ENCODE measurements at places on chromosomes 1 and 21.
A peak's percentile ranks its signal among the peaks of the same experiment; 100 is the strongest.

DNA sequence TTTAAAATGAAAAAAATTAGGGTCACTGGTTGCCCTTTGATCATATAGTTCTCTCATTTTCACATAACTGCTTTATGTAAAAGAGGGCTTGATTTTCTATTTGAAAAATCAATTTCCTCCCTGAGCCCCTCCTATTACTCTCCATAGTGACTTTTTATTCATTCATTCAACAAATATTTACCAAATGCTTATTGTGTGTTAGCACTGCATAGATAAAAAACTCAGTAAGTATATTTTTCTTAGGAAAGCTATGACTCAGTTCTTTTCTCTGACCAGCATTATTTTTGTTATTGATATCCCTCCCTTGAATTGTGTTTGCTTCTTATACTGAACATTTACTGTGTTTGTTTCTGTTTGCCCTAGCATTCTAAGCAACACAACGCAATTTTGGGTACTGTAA, 59.8 kb downstream of the NTNG1 start:
- DNase-seq = no peak
- H3K27me3 ChIP-seq = no peaks in the 10 kb centered on the region
- no peak overlapping the region for H3K27ac ChIP-seq

- no peak for DNase-seq
- no peaks in the 10 kb centered on the region for H3K36me3 ChIP-seq
- no peak overlapping the region for H3K4me3 ChIP-seq
- no peaks in the 10 kb centered on the region for H3K4me1 ChIP-seq
These were observed 22.2 kb upstream of the GBP1 start for GRCh38 chr1:89087241-89087640.

DNA sequence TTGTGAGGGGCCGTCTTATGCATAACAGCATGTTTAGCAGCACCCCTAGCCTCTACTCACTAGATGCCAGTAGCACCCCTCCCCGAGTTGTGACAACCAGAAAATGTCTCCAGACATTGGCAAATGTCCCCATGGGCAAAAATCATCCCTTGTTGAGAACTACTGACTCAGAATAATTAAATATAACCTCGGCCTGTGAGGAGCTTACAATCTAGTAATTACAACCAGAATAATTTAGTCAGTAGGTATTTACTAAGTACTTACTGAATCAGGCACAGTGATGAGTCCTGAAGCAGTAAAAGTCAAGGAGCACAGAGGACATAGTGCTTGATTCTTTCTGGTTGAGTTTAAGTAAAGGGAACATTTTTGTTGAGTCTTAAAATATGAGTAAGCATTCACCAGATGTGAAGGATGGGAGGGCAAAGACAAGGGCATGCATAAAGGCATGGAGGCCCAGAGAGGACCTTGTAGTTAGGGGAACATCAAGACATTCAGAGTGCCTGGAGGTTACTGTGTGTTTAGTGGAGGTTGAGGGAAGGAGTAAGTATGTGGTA, 44.1 kb upstream of the KCNQ4 start:
- DNase-seq = no peak
- peaks cover 4% of the 10 kb centered on the region for H3K36me3 ChIP-seq
- H3K4me3 ChIP-seq = no peak overlapping the region
- no peaks in the 10 kb centered on the region for H3K27me3 ChIP-seq
- no peak overlapping the region for H3K27ac ChIP-seq

DNA sequence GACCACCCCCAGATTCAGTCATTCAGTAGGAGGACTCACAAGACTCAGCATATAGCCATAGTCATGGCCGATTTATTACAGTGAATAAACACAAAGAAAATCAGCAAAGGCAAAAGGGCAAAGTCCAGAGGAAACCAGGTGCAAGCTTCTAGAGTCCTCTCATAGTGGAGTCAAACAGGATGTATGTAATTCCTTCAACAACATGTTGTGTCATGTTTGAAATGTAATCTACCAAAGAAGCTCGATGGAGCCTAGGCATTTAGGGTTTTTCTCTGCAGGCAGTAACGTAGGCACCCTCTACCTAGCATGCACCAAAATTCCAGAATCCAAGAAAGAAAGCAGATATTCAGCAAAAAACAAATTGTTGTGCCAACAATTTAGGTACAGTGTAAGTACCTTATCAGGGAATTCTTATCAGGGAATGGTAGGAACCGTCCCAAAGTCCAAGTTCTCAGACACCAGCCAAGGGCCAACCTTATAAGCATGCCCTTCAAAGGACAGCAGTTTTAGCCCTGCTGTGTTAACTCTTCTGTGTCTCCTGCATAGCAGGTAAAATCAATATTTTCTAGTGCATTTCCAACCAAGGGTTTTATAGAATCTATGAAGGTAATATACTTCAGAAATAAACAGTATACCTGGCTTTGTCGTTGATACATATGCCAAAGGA, 16.1 kb upstream of the SLAMF6 start:
- DNase-seq = no peak
- H3K27me3 ChIP-seq = no peaks in the 10 kb centered on the region
- no peaks in the 10 kb centered on the region for H3K36me3 ChIP-seq
- no peak overlapping the region for H3K27ac ChIP-seq
- H3K4me1 ChIP-seq = no peaks in the 10 kb centered on the region

DNA sequence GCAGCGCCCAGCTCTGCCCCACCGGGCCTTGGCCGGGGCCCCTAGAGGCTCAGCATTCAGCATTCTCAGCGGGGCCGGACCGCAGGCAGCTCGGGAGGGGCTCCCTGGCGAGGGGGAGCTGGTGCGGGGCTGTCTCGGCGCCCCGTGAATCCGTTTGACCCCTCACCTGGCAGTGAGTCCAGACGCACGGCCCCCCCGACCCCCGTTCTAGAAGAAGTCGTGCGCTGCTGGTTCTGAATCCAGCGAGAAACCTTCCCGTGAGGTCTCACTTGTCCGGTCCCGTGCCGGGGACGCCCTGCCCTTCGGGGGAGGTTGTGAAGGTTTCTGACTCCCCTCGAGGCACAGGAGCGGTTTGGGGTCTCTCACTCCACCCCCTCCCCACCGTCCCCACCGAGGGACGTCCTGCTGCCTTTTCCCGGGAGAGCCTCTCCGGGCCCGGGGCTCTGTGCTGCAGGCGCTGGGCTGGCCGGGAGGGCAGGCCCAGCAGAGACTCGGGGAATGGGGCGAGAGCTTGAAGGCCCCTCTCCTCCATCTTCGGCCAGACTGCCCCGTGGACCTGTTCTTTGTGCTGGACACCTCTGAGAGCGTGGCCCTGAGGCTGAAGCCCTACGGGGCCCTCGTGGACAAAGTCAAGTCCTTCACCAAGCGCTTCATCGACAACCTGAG, 655 bp downstream of the COL6A1 start:
- peak overlapping the region; percentile 50 for H3K4me3 ChIP-seq
- no peaks in the 10 kb centered on the region for H3K36me3 ChIP-seq
- H3K27me3 ChIP-seq = peaks cover 3% of the 10 kb centered on the region
- peak; percentile 10 for DNase-seq
- peaks cover 9% of the 10 kb centered on the region for H3K4me1 ChIP-seq

DNA sequence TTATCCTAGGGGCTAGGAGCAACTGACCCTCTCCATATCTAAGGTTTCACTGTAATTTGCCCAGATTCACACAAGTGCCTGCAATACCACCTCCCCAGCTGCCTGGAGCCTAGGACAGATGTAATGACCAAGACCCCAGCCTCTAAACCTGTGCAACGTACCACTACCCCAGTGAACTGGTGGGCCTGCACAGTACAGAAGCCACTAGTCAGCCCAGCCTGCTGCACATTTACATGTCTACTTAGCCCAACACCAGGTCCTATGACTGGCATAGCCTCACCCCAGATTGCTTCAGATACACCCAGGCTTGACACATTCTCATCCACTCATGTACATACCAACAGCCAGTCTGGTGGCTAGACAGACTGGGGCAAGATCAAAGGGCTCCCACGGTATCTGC, 1336.6 kb downstream of the BRINP3 start:
- DNase-seq = no peak
- H3K36me3 ChIP-seq = no peaks in the 10 kb centered on the region
- no peaks in the 10 kb centered on the region for H3K27me3 ChIP-seq
- no peak overlapping the region for H3K27ac ChIP-seq

DNA sequence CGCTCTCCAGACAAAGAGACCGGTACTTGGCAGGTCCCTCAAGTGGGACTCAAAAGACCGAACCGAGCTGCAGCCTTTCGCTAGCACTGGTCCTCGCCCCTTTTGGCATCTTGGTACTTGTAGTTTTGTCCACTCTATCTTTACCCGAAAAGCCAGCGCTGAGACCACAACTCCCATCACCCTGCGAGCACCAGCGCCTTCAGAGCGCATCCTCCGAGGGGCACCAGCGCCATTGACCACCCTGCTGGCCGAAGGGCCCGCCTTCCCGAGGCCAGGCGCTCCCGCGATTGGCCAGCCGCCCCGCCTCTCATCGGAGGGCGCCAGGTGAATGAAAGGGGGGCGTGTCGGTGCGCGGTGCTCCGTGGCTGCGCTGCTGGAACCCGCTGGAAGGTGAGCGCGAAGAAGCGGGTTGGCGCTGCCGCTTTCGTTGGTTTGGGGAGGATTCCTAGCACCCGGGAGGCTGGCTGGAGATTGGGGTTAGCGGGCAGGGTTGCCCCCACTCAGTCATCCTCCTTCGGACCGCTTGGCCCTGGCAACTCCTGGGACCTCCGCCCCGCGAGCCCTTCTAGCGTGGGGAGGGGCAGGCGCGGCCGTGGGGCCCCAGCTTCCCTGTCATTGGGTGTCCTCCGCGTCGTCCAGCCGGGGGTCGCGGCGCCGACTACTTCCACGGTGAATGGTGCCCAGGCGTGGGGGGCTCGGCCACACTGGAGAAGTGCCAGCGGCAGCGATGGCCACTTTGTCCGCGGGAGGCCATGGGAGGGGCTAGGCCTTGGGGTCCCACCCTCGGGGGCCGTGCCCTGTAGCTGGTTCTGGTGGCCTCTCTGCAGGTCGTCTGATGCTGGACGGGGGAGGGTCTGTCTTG, at the start of gene ZBTB8B:
Gene ZBTB8B (plus strand): TSS at position 357 of the 862 bp plus-strand sequence. CDS start 5,553 bp downstream, outside the sequence.
- DNase-seq = peak; percentile 68
- H3K36me3 ChIP-seq = no peaks in the 10 kb centered on the region
- peak within 1 kb of the TSS; percentile 44 for H3K4me3 ChIP-seq

DNA sequence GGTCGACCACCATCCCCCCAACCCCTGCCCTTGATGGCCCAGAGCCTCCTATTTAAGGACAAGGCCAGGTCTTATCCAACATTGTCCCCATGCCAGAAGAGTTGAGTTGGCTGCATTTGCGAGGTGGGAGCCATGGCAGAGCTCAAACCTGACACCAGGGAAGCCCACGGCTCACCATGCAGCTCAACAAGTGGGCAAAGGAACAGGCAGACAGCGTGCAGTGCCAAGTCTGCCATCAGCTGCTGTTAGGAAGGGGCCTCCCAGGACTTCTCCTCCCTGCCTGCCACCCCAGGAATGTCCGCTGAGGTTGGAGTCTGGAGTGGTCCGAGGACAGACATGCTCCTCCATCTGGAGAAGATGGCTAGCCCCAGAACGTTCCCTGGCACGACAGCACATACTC, 19.9 kb downstream of the SLC45A3 start:
- H3K36me3 ChIP-seq = peaks cover 5% of the 10 kb centered on the region
- DNase-seq = no peak
- H3K27ac ChIP-seq = no peak overlapping the region
- H3K4me1 ChIP-seq = peaks cover 29% of the 10 kb centered on the region
- H3K27me3 ChIP-seq = no peaks in the 10 kb centered on the region

DNA sequence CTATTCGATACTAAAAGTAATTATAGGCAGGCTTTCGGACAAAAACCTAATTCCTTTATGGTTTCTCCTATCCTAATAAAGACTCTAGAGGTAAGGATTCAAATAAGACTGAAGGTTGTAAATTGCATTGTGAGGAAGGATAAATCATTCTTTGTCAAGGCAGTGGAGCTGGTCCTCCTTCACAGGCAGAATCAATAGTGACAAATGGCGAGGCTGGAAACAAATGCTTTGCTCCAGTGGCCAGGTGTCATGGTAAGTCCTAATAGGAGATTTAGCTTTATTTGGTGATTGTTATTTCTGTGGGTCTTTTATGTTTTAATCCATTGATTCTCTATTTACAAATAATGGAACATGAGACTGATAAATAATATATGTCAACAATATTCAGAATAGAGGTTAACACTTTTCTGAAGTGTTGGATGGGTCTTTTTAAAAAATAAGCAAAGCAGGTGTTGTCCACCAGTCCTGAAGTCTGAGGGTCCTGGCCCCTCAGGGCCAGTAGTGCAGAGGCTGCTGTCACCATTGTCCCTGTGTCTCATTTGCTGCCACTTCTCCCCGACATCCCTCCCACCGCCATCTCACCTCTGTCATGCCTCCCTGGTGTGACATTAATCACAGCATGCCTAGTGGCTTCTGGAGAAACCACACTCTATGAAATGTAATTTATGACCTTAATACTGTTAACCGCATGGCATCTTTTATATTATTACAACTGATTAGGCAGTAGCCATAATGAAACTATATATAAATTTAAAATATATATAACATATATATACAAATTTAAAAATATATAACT, 120.9 kb upstream of the MAGI3 start:
- H3K27me3 ChIP-seq = no peaks in the 10 kb centered on the region
- DNase-seq = no peak
- H3K27ac ChIP-seq = no peak overlapping the region
- H3K4me1 ChIP-seq = no peaks in the 10 kb centered on the region
- no peak overlapping the region for H3K4me3 ChIP-seq

- DNase-seq = no peak
- no peak overlapping the region for H3K4me3 ChIP-seq
- no peaks in the 10 kb centered on the region for H3K4me1 ChIP-seq
These were observed 447 bp downstream of the RUNX3 start for GRCh38 chr1:24929398-24930259.

DNA sequence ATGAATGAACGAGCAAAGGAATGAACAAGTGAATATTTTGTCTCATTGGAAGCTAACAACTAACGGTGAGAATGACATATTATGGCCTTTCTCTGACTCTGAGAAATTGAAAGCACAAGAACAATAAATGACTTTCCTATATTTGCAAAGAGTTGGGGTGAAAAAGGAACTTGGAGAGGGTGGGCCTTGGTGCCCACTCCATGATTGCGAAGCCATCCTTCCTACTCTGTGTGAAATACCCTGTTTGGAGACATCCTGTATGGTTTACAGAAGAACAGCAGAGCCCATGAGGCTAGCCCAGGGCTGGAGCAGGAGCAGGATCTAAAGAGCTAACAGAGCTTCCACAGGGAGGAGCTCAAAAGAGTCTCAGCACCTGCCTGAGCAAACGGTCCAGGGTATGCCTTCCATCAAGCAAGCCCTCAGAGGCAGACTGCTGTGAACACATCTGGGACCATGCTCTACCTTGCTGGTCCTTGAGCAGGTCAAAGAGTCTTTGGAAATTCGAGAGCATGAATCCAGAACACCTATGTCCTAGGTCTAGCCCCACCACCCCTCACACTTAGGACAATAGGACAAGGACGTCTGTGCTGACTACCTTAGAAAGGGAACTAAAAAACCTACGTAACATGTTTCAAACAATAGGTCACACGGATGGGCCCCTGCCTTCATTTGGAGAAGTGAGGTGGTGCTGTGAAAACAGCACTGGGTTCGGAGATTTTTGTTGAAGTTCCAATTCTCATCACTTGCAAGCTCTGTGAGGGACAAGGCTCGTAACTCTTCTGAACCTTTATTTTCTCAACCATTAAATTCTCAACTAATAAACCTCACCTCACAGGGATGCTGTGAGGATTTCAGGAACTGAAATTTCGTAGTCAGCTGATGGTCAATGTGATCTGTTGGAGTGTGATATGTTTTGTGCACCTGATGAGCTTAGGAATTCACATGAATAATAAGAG, 377.4 kb downstream of the RRAGC start:
- H3K27me3 ChIP-seq = peaks cover 2% of the 10 kb centered on the region
- H3K27ac ChIP-seq = no peak overlapping the region
- H3K4me1 ChIP-seq = no peaks in the 10 kb centered on the region
- H3K4me3 ChIP-seq = no peak overlapping the region
- no peaks in the 10 kb centered on the region for H3K36me3 ChIP-seq
